ENCODE measurements at places on chromosomes 12 and 14. TPM values are rescaled to one million over a fixed set of nuclear protein-coding genes. Genes with fewer than 3 reads are reported as not detected.

Gene OAS3
- 13.0 TPM for total RNA-seq

- peak overlapping the region; percentile 51 for H3K4me3 ChIP-seq
- H3K27me3 ChIP-seq = peaks cover 7% of the 10 kb centered on the region
- peaks cover 20% of the 10 kb centered on the region for H3K4me1 ChIP-seq
- H3K27ac ChIP-seq = peak overlapping the region; percentile 91
Observed at GRCh38 chr12:56932867-56933266, 1.3 kb downstream of the SDR9C7 start.

DNA sequence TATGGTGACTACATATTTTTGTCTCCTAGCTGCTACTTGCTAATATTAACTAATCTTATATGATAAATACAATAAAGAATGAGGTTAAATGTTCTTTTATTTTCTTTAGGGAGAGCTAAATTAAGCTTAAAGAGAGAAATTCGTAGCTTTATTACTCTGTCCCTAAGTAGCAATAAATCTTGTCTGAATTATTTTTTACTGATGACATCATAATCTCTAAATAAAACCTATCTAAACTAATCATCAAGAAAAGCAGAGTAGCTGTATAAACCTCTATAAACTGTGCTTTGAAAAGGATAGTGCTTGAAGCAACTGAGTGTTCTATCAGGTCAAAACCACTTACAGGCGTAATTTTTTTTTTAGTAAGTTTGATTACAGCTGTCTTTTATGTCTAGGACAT lies 42.5 kb downstream of the METTL25 start:
- no peak for DNase-seq
- H3K27me3 ChIP-seq = no peaks in the 10 kb centered on the region
- no peak overlapping the region for H3K4me3 ChIP-seq
- H3K36me3 ChIP-seq = no peaks in the 10 kb centered on the region
- H3K4me1 ChIP-seq = no peaks in the 10 kb centered on the region
- H3K27ac ChIP-seq = no peak overlapping the region

DNA sequence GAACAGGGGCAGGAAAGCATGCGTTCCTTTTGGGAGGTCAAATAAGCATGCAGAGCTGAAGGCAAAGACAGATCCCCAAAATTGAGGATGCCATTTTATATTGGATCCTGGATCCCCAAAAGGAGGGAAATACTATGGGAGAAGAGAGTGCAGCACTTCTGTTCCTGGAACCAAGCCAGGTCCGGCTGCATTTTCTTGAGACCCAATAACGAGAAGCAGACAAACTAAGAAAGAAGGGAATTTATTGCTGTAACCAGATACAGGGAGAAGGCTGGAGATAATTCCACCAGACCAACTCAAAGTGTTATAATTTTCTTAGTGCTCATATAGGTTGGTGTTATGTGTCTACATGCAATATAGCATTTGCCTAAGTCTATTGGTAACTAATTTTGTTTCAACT lies 60.8 kb downstream of the PDE6H start:
- H3K36me3 ChIP-seq = peaks cover 16% of the 10 kb centered on the region
- H3K27ac ChIP-seq = no peak overlapping the region
- no peak overlapping the region for H3K4me3 ChIP-seq

DNA sequence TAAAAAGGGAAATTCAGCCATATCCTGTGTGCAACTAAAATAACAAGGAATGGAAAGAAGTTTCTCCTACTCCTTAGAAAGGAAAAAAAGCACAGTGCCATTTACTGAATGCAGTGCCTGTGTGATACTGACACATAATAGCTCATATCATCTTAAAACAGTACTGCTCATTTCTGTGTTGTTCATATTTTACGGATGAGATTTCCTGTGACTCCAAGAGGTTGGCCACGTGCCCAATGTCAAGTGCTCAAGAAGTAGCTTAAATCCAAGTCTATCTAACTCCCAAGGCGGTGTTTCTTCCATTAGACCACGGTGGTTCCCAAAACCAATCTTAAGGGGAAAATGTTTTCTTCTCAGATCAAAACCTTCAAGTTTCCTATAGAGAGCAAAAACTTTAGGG lies 20.0 kb downstream of the MAP3K9 start:
- H3K27ac ChIP-seq = no peak overlapping the region
- no peak for DNase-seq

DNA sequence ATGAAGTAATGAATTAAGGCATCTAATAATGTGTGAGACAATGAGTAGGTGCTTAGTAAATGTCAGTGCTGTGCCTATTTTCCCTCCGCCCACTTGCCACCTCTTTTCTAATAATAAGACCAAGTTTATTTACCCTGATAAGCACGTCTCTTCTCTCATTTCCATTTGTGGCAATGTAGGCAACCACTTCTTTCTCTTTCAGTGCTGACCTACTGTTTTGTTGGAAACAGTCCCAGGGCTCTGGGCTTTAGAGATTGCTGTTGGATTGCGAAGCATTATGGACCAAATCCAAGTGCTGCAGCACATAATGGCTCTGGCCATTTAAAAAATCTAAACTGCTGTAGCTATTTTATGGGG lies 141.3 kb upstream of the PLEKHG7 start:
- H3K27ac ChIP-seq = no peak overlapping the region
- DNase-seq = no peak
- no peaks in the 10 kb centered on the region for H3K36me3 ChIP-seq
- peaks cover 6% of the 10 kb centered on the region for H3K4me1 ChIP-seq
- no peak overlapping the region for H3K4me3 ChIP-seq
- no peaks in the 10 kb centered on the region for H3K27me3 ChIP-seq

Gene CCDC38
- not detected for total RNA-seq

Gene PLXNC1
- total RNA-seq = 8.3 TPM

DNA sequence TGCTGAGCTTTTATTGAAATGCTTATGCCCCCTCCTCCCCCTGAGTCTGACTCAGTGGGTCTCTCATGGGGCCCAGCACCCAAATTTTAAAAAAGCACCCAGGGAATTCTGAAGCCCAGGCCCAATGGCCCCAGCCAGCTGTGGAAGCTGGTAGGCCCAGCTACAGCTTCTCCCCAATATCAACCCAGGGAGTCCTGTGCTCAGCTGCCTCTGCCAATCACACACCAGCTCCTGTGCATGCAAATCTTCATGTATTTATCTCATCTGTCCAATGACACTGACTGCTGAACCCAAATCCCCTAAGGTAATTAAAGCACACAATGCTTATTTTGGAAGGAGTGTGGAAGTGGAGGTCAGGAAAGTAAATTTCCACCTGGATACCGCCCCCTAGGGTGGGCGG lies 76.3 kb downstream of the CCDC88C start:
- H3K4me1 ChIP-seq = peaks cover 14% of the 10 kb centered on the region
- no peak for DNase-seq
- H3K4me3 ChIP-seq = no peak overlapping the region
- peaks cover 6% of the 10 kb centered on the region for H3K36me3 ChIP-seq
- H3K27me3 ChIP-seq = no peaks in the 10 kb centered on the region

Gene ASCL1
- total RNA-seq = 7.5 TPM

GRCh38 chr14:69685218-69685616 lies 73.8 kb downstream of the SUSD6 start:
- no peak for DNase-seq
- no peaks in the 10 kb centered on the region for H3K27me3 ChIP-seq
- H3K4me1 ChIP-seq = peaks cover 27% of the 10 kb centered on the region
- H3K4me3 ChIP-seq = no peak overlapping the region

GRCh38 chr12:59040656-59041055 lies 120.4 kb upstream of the LRIG3 start:
- no peaks in the 10 kb centered on the region for H3K36me3 ChIP-seq
- peak overlapping the region; percentile 67 for H3K27ac ChIP-seq
- peaks cover 27% of the 10 kb centered on the region for H3K4me1 ChIP-seq
- DNase-seq = no peak
- H3K4me3 ChIP-seq = peak overlapping the region; percentile 24

Measured in type B pancreatic cell (in vitro differentiated cells).